SJCRH30 (cell line): ENCODE measurements at places on chromosomes 3 and 15.

DNA sequence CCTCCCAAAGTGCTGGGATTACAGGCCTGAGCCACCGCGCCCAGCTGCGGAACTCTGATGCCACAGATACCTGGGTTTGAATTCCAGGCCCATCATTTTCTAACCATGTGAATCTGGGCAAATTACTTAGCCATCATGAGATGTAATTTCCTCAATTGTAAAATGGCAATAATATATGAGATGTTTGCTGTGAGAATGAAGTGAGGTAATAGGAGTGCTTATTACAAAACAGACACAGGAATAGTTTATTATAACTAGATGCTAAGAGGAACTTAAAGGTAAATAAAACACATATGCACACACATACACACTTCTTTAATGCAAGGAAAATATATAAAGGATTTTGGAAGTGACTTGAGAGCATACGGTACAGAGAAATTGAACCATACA lies 64.7 kb upstream of the TNIK start:
- no peak for DNase-seq

- no peak for DNase-seq
Observed at GRCh38 chr15:35690698-35691116, 144.7 kb upstream of the DPH6 start.

GRCh38 chr15:32656091-32656490 lies 14.6 kb downstream of the SCG5 start:
- DNase-seq = peak; percentile 57

- no peak for DNase-seq
Observed at GRCh38 chr3:186497608-186498007, 46.6 kb downstream of the CRYGS start.

GRCh38 chr3:183172051-183172639 lies 9.6 kb upstream of the LAMP3 start:
- no peak for DNase-seq

DNA sequence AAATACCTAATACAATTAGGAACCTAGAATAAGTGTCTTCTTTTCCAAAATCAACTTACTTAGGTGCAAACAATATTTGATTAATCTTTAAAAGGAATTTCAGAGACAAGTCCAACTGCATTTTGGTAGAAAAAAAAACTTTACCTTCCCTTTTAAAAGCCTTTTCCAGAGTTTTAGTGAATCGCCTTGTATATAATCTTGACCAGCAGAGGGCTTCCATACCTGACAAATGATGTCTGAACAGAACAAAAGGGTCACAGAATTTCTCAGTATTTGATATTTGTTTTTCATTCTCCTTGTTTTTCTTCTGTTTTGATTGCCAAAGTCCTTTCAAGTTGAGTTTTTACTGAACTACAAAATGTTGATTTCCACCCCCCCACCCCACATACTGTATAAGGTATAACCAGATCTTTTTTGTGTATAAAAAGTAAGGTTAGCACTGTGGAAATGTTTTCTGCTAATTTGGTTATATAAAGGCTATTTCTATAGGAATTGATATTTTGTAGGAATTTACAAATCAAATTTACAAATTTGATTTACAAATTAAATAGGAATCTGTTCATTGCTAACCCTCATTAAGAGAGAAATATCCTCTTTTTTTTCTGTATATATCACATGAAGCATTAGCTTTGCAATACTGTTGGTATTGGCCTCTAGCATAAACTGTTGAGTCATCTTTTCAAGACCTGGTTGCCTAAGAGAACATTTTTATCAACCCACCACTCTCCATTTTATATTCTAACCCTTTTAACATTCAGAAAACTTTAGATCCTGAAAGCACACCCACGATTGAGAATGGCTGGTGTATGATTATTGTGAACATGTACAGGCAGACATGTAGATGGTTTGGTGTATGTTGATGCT lies 464.1 kb upstream of the RARB start:
- peak; percentile 36 for DNase-seq

- DNase-seq = no peak
Observed at GRCh38 chr15:68235022-68235421, 5.5 kb upstream of the CLN6 start.

DNA sequence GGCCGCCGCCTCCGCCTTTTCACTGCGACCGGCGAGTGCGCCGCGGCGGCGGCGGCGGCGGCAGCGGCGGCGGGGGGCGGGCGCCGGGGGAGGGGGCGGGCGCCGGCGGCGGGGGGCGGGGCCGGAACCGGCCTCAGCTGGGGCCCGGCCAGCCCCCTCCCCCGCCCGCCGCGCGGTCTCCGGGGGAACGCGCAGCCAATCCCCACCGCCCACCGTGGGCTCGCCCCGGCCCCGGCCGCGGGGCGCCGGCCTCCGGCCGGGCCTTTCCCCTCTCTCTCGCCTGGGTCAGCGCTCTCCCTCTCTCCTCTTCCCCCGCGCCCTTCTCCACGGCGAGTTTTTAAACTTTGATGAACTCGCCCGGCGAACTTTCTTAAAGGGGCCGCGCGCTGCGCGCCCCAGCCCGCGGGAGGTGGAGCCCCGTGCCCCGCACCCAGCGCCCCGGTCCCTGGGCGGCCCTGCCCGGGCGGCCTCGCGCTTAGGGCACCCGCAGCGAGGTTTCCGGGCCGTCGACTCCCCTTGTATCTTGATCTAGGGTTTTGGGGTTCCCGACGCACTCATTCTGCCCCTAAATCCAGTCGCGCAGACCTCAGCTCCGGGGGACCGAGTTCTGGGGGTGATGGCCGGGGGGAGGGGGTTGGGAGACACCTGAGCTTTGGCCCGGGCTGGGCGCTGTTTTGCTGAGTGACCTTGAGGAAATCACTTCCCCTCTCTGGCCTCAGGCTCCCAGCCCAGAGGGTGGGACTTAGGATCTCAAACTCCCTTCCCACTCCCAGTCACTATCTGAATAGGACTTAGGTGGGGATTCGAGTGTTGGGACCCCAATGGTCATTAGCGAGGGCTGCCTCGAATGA lies at the start of gene RBPMS2:
TSS of gene RBPMS2 (minus strand) at position 39 of the 851 bp plus-strand sequence. CDS start 270 bp downstream, outside the sequence.
- peak; percentile 44 for DNase-seq
